ENCODE measurements at places on chromosomes 5 and 9.

- DNase-seq, result no peak
Measured at GRCh38 chr5:61631438-61631941, 299.4 kb downstream of the ZSWIM6 start.

GRCh38 chr9:133534346-133535291 is at the start of gene ADAMTSL2:
ADAMTSL2 (plus strand) TSS chr9:133534704; CDS start chr9:133536713, 2,009 bp downstream.
- peak; percentile 29 for DNase-seq

DNA sequence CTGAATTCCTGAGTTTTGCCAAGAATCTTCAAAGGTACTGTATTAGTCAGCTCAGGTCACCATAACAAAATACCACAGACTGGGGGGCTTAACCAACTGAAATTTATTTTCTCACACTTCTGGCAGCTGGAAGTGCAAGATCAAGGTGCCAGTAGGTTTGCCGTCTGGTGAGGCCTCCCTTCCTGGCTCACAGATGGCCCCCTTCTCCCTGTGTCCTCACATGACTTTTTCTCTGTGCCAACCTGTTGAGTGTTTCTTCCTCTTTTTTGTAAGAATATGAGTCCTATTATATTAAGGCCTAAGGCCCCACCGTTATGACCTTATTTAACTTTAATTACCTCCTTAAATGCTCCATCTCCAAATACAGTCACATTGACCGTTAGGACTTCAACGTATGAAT is 156.1 kb upstream of the KIF2A start:
- no peak for DNase-seq

DNA sequence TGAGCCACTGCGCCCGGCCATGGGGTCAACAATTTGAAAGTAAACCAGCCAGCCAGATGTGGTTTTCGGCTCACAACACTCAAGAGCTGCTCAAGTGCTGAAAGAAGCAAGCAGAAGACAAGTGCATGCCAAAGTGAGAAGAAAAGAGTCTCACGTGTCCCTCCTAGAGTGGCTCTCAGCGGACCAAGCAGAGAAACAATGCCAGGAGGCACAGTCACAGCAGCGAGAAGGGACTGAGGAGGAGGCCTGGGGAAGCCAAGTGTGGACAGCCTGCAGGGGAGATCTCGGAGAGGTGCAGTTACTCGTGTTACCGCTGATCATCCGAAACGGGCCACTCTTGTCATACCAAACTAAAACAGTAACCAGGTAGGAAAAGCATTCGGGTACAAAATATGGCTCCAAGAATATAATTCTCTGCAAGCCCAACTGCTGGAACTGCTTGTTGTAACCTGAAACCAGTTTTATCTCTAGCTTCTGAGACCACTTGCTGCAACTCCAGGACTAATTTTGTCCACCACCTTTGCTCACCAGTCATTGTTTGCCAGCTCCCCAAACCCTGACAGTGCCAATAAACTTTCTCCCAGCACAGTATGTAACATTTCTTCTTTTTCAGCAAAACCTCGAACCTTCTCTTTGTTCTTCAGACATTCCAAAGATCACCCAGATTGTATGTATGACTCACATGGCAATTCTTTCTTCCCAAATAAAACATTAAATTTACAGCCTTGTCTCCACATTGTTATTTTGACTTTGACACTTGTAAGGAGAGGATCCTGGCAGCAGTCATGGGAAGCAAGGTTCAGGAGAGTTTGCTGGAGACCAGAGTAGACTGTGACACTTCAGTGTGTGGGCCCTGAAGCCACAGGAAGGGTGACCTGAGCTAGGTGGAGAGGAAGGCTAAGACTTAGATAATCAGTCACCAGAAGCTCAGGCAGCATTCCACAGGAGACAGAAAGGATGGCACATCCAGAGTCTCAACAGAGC is 6.3 kb downstream of the SLC35D2 start:
- no peak for DNase-seq

- DNase-seq, result no peak
Measured at GRCh38 chr5:34550964-34551363, 105.2 kb upstream of the RAI14 start.

GRCh38 chr9:79829566-79830302 is 258.0 kb downstream of the TLE4 start:
- no peak for DNase-seq

GRCh38 chr9:100653643-100654334 is 75.9 kb downstream of the CAVIN4 start:
- no peak for DNase-seq

DNA sequence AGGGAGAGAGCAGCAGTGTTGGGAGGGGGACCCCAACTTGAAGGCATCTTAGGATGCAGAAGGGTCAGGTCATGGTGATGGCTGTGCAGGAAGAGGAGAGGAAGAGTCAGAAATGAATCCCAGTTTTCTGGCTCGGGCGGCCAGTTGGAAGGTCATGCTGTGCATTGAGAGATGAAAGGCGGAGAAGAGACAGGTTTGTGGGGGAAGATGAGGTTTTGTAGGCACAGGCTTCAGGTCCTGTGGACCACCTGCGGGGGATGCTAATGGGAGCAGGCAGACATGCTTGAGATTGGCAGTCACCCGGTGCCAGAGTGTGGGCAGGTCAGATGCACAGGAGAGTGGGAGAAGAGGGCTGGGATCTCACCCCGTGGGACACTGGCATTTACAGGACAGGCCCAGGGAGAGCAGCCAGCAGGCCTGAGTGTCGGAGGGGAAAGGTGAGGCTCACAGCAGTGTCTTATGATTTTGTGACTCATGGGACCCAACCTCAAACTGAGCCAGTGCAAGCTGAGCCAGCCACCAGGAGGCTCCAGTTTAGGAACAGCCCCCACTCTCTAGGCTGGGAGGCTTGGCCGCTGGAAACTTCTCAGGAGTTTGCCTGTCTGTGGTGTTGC is 17.5 kb downstream of the STXBP1 start:
- DNase-seq, result no peak

DNA sequence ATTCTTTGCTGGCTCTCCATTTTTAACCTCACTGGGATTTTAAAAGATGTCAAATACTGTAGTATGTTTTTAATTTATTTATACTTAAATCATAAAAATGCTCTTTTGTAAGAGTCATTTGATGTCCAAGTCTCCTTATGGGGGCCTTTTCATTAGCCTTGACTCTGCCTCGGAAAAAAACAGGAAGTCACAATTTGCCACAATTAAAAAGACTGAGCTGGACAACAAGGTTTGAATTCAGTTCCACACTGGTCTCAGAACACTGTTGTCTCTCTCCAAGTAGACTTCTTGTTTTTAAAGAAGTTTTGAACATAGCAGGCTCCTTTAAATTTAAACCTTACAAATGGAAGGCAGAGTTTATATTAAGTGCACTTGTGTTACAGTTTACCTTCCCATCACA is 444.2 kb downstream of the ACTL7B start:
- no peak for DNase-seq

GRCh38 chr9:114723931-114724330 is 41.9 kb upstream of the TEX48 start:
- DNase-seq, result no peak

DNA sequence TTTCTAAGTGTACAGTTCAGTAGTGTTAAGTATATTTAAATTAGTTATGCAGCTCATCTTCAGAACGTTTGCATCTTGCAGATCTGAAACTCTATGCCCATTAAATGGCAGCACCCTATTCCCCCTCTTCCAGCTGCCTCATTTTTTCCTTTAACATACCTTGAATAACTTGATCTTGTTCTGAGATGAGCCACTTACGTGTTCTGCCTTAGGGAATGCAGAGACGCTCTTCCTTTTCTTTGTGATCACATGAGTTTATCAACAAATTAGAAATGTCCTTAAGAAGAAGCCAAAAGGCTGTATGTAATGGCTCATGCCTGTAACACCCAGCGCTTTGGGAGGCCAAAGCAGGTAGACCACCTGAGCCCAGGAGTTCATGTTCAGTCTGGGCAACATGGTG is 57.6 kb downstream of the SLC46A2 start:
- no peak for DNase-seq

All from stimulated activated CD4-positive, alpha-beta T cell treated with anti-CD3 and anti-CD28 coated beads, Interleukin-4, amount 100 ng/mL, for 24 hours (primary cell).